ENCODE measurements at places on chromosomes 5 and 9.

DNA sequence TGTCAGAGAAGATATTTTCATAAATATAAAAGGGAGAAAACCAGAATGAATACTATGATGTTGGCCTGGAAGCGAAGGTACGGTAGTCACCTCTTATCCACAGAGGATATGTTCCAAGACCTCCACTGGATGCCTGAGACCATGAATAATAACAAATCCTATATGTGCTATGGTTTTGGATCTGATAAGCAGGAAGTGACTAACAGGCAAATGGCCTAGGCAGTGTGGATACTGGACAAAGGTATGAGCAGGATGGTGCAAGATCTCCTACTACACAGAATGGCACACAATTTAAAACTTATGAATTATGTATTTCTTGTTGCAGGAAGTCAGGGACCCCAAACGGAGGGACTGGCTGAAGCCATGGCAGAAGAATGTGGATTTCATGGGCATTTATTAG is 48.2 kb downstream of the ADAMTS12 start:
- DNase-seq, result no peak

GRCh38 chr9:114429488-114429887 is 41.7 kb upstream of the AKNA start:
- no peak for DNase-seq

- no peak for DNase-seq
These were observed 136.1 kb downstream of the RGS3 start for GRCh38 chr9:113599646-113600022.

DNA sequence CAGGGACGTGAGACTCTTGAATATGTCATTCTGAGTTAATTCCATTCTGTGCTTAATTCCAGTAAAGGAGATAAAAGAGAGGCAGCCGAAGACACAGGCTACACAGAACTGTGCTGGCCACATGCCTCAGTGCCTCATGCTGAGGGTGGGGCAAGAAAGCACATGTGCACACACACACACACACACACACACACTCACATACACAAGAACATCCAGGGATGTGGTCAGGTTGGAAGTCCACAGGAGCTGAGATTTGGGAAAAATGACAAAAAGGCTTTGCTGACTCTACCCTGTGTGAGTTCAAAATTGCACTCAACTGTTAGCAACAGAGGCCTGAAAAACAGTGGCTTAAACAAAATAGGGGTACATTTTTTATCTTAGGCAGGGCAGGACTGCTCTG is 40.5 kb downstream of the ALG2 start:
- no peak for DNase-seq

- DNase-seq, result no peak
These were observed 275.6 kb upstream of the SLC30A5 start for GRCh38 chr5:68818057-68818695.

DNA sequence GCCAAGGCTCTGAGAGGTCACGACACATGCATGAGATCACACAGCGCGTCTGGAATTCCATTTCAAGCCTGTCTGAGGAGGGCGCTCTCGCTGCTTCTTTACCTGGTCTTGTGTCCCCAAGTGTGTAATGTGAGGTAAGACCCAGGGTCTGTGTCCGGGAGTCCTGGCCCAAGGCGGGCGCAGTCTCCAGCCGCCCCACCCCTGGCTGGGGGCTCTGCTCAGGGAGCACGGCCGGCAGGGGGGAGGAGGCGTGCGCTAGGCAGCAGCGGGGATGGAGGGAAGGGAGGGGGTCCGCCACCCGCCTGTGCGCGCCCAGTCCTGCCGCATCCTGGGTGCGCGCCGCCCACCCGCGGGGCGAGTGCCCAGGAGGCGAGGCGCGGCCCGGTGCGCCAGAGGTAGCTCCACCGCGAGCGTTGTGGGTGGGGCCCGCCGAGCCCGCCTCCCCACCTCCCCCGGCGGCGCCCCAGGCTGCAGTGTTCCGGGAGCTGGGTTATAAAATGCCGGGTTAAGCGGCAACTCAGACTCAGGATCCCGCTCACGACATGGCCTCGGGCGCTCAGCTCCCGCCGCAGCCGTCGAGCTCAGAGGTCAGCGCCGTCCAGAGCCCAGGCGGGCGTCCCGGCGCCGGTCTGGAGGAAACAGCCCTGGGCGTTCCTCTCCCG is at the start of gene CCNI2:
CCNI2 (plus strand) TSS at position 473 of the 662 bp plus-strand sequence; CDS start at position 543, 70 bp downstream.
- peak; percentile 49 for DNase-seq

All from HEK293T (cell line).